ENCODE measurements at places on chromosomes 5 and 9.

- no peak for DNase-seq
These were observed 138.1 kb downstream of the SV2C start for GRCh38 chr5:76221311-76221710.

GRCh38 chr5:87103616-87104287 is 163.9 kb upstream of the RASA1 start:
- DNase-seq, result no peak

- no peak for DNase-seq
These were observed 14.7 kb upstream of the LHX2 start for GRCh38 chr9:123996731-123997421.

DNA sequence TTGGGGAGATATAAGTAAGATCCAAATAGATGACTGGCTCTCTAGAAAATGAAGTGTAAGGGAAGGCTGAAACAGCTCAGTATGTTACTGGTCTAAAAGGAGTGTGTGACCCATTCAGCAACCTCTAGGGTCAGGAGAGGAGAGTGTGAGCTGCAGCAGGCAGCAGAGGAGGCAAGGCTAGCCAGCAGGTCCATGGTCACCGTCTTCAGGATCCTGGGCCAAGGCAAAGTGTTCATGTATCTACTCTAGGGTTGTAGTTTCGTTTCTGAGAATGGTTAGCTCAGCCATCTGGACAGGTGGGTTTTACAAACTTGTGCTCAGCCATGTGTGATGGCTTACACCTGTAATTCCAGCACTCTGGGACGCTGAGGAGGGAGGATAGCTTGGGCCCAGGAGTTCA is 13.7 kb downstream of the MYO10 start:
- DNase-seq, result no peak

DNA sequence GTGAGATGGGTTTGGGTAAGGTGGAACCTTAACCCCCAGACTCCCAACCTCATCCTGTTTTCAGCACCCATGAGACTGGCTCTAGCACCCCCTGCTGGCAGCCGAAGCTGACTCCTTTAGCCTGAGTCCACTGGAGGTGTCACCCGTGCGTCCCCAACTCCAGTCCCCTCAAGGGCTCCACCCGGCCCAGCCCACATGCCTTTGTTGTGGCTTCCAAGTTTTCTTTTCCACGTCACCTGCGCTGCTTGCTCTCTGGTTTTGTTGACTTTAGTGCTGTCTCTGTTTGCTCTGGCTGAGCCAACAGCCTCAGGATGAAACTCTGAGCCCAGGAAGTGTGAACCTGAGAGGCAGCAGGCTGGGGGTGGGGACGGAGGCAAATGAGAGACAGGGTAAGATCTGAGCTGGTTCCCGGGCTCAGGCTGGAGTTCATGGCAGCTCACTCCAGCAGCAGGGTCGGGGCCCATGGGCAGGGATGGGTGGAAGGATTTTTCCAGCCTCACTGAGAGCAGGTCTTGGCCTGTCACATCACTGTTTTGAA is 13.2 kb upstream of the AQP7 start:
- peak; percentile 66 for DNase-seq

DNA sequence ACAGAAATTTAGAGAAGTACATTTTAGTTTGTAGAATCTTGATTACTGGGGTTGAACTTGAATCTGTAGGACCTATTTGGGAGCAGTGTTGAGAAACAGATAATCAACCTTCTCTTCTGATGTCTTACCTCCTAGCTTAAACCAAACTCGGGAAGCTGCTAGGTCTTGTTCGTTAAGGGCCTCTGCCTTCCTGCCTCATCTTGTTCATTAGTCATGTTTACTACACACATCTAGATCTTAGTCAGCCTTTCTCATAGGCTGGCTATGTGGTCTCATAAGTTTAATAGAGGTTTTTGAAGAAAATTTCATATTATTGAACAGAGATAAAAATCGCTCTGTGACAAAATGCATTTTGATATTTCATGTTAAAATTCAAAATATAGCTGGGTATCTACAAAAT is 331.0 kb upstream of the EDIL3 start:
- no peak for DNase-seq

DNA sequence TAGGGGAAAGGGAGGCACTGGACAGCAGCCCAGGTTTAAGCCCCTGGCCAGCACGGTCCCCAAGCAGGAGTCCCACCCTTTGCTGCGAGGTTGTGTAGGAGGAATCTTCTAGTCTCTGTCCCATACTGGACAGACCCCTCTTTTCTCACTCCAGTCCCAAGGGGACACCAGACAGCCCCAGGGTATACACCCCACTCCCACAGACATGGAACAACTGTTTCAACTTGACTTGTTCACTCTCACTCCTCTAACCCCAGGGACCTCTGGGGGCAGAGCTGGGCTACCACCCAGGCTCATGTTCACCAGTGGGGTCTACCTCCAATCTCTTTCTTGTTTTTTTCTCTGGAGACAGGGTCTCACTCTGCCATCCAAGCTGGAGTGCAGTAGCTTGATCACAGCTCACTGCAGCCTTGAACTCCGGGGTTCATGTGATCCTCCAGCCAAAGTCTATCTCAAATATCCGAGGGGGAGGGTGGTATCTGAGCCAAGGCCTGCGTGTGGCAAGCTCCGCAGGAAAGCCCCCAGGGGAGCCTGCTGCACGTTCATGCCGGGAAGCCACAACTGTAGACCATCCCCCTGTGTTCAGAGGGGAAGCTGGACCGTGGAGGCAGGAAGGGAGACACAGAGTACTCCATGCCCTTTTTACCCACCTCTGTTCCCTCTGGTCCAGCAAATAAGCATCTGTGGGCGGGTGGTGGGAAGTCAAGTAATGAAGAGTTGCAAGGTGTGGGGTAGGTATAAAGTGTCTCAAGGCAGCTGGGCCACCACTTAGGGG is 1.8 kb downstream of the PTGES2 start:
- DNase-seq, result no peak

DNA sequence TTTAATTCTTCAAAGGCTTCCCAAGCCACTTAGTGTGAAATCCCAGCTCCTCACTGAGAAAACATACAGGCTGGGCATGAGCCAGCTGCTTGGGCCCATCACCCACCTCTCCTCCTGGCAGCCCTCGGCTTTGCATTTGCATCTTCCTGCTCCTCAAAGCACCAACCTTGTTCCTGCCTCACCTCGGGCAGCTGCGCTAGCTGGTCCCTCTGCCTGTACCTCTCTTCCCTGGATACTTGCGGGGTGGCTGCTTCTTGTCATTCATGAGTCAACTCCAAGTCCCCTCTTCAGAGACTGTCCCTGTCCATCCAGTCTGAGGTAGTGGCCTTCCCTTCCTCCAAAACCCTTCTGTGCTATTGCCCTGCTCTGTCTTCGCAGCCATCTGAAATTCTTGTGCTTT is 116.1 kb upstream of the CXCL14 start:
- no peak for DNase-seq

- DNase-seq, result no peak
These were observed 178.9 kb downstream of the NMUR2 start for GRCh38 chr5:152226191-152226590.

DNA sequence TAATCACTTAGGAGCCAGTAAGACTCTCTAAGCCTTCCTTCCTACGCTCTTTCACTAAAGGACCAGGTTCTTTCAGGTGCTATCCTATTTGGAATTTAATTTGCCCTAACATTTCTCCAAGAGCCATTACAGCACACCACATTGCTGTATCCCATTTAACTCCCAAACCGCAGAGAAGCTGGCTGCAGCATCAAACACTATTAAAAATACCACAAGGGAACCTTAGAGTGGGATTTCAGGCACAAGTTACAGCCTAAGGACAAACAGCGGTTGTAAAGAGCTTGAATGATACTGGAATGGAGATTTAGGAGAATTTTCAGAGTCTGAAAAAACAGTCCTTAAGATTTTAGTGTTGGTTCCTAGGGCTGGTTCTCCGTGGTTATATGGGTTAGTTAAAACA is 566.4 kb downstream of the RAB3C start:
- no peak for DNase-seq

All from foreskin fibroblast (primary cell).